ENCODE measurements at places on chromosomes 1 and 21.

GRCh38 chr1:205658943-205659581 lies 21.2 kb downstream of the SLC45A3 start:
- peak; percentile 75 for DNase-seq

GRCh38 chr1:173302890-173303829 lies 96.0 kb upstream of the TNFSF4 start:
- no peak for DNase-seq

DNA sequence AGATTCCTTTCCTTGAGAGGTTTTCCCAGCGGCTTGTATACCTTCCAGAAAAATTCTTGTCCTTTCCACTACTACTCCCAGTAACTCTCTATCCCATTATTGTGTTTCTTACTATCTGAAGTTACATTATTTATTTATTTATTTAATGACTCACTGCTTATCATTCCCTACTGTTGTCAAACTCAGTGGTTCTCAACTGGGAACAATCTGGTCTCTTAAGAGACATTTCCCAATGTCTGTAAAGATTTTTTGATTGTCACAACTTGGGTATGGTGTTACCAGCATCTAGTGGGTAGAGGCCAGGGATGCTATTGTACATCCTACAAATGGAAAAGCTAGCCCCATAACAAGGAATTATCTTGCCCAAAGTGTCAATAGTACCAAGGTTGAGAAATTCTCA lies 771.5 kb upstream of the ADGRL2 start:
- DNase-seq: no peak

DNA sequence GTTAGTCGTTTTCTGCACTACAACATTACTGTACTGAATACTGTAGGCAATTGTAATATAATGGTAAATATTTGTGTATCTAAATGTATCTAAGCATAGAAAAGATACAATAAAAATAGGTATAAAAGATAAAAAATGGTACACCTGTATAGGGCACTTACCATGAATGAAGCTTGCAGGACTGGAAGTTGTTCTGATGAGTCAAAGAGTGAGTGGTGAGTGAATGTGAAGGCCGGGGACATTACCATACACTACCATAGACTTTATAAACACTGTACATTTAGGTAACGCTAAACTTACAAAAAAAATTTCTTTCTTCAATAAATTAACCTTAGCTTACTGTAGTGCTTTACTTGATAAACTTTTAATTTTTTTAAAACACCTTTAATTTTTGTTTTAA lies 13.5 kb downstream of the OSBPL9 start:
- DNase-seq: no peak

DNA sequence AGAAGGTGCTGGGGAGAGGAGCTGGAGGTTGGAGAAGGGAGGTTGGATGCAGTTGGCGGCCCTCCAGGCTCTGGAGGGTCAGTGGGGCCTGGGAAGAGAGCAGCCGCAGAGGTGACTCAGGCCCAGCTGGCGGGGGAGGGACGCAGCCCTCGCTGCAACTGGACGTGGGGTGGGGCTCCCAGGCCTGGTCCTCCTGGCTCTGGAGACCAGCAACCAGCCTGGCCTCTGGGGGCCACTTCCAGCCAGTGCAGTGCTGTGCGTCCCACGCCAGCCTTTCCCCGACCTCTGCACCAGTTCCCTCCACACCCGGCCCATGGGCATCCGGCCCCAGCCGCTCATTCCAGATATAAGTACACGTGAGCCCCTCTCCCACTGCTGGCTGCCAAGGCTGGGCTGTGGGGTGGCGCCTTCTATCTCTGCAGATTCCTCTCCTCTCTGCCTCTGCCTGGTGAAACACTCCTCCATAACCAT lies 38.0 kb upstream of the COL18A1 start:
- DNase-seq: peak; percentile 79

DNA sequence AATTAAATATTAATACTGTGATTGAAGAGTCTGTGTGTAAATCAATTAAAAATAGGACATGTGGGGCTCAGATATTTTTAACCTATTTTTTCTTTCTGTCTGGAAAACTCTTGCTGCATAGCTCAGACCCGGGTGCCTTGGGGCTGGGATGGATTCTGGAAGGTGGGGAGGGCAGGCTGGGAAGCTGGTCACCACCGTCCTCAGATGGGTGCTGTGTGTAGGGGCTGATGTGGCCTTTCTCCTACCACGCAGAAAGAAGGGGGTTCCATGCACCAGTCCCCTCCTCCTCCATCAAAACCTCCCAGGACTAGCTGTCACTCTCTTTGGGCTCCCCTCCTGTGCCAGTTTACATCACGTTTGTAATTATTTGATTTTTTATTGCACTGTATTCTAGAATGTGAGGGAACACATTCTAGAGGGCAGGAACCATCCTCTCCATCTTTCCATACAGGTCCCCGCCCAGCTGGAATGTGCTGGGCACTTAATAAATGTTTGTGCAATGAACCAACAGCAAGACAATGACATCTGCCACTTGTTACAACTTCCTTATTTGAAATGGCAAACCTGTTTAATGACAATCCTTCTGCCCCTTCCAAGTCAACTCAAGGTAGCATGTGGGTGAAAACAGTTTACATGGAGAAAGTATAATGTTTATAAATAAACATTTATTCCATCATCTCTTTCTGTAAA lies 104.3 kb downstream of the EDEM3 start:
- DNase-seq: no peak

GRCh38 chr1:201982623-201983379 lies at the start of gene RNPEP:
Gene RNPEP, plus strand, starts transcription at chr1:201982648. Its CDS starts 19 bp downstream, at chr1:201982667.
- peak; percentile 69 for DNase-seq

DNA sequence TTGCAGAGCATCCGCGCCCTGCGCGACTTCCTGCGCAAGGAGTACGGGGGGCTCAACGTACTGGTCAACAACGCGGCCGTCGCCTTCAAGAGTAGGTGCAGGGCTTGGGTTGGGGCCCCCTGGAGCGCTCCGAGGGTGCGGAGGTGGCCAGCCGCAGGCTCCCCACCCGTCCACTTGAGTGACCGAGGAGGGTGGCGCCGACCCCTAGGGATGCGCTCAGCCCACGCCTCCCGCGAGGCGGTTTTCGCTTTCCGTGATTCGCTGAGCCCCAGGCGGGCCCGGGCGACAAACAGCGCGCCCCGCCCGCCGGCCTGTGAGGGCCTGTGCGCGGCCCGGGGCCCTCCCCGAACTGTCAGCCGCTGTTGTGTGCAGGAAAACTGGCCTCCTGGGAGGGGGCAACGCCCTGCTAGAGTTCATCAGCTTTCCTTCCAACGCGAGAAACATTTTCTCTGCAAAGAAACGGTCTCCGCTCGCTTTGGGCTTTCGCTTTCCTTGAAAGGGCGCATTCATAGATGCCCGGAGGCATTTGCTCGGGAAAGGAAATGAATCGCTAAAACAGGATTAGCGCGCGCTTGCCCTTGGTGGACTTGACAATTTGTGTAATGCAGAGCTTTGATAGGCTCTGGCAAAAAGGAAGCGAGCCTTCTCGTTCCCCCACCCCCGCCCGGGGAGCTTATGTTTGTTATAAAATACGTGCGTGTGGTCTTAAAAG lies 668 bp downstream of the CBR3 start:
- peak; percentile 86 for DNase-seq
